HAP-1 (cell line): ENCODE measurements at places on chromosomes 7 and 10.

GRCh38 chr10:21517134-21518031, 8.1 kb downstream of the SKIDA1 start:
- DNase-seq: peak; percentile 85

DNA sequence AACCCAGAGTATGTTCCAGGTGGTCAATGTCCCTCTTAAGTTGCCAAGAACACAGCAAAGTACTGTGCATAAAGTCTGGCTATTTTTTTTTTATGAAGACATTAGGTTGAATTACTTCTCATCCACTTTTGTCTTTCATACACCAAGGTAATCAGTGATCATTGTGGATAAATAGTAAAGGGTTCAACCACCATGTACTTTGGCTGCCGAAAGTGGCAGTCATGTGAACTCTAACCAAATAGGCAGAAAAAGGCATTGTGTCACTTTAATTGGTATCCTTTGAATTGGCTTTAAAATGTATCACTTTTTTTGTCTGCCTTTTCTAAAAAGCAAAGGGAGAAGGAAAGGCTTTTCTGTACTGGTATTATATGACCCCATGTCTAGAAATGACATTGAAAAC, 7.3 kb downstream of the ITIH2 start:
- no peak for DNase-seq

GRCh38 chr10:4623200-4623599, 202.8 kb upstream of the AKR1E2 start:
- no peak for DNase-seq

DNA sequence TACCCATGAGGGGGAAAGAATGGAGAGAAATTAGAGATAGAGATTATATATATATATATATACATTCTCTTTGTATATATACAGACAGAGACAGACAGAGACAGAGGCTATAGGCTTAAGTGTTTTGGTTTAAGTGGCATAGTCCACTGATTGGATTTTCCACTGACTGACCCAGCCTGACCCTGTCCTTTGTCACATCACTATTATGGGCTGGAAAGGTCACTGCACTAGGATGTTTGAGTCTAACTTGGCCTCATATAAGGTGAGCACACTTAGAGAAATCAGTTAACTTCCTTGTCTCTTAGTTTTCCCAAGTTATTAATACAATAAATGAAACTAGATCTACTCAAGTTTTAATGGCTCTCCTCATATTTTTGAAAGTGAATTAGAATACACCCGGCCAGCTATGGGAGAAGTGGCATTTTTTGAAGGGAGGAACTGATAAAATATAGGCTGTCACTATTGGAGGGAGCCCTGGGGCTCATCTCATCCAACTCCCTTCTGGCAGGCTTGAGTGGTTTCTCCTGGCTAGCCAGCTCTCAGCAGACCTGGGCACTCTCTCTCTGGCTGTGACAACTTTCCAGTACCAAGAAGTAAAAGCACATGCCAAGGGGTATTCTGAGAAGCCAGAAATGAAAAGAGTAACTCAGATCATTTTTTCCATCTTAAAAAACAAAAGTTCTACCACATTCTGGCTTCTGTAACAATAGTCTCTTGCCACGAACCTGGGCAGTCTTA, 455.6 kb upstream of the ANKRD30A start:
- no peak for DNase-seq

- DNase-seq: no peak
Measured at GRCh38 chr10:28359334-28359733, 56.5 kb upstream of the MPP7 start.

GRCh38 chr10:60863796-60864195, 80.2 kb downstream of the RHOBTB1 start:
- no peak for DNase-seq

DNA sequence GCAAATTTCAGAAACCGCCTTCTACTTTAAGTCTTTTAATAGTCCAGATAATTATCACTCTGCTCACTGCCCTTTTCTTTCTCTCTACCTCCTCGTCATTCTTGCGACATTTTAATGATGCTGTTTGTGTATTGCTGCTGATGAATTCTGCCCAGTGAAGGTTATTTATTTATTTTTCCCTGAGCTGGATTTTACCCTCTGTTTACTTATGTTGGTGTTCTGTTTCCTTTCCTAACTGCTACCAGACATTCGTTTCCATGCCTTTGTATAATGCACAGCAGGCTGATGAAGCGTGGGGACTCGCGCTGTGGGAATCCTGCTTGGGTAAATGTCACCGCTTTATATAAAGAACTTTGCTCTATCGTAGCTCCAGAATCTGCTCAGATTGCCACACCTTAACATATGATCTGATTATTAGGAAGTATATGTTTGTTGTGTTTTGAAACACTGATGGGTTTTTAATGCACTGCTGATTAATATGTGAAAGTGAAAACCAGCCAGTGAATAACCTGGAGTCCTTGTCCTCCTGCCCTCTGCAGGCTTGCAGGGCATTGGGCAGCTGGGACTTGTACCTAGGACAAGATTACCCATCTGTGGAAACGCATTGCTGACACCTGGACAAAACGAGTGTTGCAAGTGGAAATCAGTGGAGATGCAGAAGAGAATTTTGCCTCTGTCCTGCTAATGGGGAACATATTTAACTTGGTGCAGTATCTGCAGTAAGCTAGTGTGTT, 291.5 kb downstream of the SDK1 start:
- DNase-seq: no peak

DNA sequence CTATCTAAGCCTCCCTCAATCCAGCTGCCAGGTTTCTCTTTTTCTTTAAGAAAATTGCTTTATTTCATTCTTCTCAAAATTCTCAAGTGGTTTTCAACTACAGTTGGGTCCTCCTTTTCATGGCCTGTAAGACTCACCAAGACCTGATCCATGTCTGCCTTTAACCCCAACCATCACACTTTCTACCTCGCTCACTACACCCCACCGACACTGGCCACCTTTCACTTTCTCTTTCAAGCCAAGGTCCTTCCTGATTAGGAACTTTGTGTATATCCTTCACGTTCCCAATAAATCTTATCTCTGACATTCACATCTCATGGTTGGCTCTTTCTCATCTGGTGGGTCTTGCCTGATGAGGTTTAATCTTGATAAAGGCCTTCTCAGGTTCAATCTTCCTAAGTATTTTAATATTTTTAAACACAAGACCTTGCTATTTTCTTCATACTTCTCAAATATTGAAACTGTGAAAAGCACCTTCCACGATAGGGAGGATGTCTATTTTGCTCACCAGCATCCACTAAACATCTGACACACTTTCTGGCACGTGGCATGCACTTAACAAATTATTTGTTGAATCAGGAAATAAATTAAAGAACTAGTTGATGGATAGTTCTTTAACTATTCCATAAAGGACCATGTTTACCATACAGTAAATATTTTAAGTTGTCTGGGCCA, 624.8 kb downstream of the GRID1 start:
- no peak for DNase-seq

DNA sequence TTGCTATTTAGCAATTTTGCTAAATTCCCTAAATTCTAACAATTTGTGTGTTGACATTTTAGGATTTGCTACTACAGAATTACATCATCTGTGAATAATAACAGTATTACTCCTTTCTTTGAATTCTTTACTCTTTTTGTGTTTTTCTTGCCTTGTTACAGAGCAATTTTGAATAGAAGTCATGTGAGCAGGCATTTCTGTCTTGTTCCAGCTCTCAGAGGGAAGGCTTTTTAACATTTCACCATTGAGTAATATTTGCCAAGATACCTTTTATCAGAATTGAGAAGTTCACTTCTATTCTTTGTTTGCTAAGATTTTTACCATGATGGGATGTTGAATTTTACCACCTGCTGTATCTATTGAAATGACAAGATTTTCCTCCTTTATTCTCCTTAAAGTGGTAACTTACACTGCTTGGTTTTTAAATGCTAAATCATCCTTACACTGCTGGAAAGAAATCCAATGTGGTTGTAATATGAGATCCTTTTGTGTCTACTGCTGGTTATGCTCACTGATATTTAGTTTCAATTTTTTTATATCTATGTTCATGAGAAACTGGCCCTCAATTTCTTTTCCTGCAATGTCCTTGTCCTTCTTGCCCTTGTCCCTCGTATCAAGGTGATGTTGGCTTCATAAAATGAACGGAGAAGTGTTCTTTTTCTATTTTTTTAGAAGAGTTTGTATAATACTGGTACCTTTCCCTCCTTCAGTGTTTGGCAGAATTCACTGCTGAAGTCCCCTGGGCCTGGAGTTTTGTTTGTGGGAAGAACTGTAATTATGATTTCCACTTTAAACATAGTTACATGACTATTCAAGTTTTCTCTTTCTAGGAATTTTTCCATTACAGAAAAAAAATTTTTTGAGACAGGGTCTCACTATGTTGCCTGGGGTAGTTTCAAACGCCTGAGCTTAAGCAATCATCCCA, 50.3 kb upstream of the ATP6V0A4 start:
- no peak for DNase-seq

GRCh38 chr10:133219782-133220181, 10.2 kb upstream of the UTF1 start:
- no peak for DNase-seq

- peak; percentile 65 for DNase-seq
Measured at GRCh38 chr10:88791924-88792323, 10.6 kb upstream of the LIPM start.

DNA sequence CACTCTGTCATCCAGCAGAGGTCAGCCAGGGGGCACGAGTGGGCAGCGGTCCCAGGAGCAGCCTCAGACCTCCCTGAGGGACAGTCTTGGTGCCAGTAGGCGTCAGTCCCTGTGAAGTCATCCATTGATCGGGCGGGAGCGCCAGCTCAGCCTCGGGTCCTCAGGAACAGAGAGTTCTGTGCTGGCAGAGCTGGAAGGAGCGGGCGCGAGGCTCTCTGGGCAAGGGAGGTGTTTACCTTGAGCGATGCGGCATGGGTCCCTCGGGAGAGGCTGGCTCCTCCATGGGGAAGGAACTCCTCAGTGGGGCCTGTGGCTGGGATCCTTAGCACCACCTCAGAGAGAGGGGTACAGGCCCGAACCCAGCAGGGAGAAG, 101.1 kb upstream of the PPIF start:
- no peak for DNase-seq

DNA sequence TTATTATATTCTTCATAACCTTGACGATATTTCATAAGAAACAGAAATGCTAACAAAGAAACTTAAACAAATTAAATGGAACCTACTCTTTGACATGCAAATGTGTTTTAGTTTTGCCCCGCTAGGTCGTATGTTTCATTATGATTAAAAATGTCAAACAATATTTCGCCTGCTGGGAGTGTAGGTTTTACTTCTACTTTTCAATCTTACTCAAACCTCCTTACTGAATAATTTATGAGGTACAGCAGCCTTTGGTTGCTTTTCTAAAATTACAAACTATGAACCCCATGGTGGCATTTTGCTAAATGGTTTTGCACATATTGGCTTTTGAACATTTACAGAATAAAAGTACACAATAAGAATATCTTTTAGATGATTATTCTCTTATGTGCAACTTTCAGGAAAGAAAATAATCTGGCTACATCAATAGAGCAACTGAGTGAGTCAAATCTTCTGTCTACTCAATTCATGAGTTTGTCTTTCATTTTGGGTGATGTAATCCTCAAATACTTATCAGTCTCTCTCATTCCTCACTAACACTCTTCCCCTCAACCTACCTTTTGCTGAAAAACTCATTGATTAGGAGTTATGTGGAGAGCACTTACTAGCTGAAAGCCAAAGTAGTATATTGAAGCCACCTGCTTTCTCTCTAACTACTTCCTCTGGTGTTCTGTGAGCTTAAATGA, 1226.4 kb downstream of the XPNPEP1 start:
- no peak for DNase-seq

DNA sequence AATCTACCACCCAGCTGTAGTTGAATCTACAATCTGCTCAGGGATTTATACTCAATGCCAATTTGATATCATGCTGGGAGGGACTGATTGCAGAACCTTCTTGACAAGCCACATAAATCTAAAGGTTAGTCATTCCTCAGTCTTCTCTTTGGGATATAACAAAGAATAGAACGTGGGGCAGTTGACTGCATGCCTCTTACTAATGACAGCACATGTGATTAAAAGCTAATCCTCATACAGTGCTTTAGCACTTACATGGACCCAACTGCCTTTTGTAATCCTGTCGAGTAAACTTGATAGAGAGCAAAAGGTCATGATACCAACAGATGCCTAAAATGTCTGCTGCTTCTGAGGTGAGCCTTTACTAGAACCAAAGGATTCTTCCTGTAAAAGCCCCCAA, 12.3 kb downstream of the KLHL7 start:
- DNase-seq: no peak

GRCh38 chr10:62326176-62326575, 48.0 kb upstream of the ZNF365 start:
- DNase-seq: no peak

DNA sequence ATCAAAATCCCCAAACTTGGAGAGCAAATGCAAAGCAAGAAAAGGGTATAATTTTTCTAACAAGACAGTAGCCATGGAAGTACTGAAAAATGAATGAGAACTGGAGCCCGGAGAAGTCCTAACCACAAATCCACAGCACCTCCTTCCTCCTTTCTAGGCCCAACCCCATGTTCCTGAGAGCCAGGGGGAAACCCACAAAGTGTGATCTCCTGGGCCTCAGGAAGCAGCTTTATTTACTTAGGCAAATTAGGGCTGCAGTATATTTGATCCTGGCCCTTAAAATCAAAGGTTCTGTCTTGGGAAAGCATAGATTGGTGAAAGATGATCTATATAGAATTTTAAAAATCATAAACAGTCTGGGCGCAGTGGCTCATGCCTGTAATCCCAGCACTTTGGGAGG, 103.0 kb downstream of the DOCK4 start:
- DNase-seq: no peak

GRCh38 chr10:61793760-61794703, 107.5 kb upstream of the ARID5B start:
- DNase-seq: no peak

GRCh38 chr7:44808914-44809393, 12.5 kb downstream of the PPIA start:
- DNase-seq: no peak

DNA sequence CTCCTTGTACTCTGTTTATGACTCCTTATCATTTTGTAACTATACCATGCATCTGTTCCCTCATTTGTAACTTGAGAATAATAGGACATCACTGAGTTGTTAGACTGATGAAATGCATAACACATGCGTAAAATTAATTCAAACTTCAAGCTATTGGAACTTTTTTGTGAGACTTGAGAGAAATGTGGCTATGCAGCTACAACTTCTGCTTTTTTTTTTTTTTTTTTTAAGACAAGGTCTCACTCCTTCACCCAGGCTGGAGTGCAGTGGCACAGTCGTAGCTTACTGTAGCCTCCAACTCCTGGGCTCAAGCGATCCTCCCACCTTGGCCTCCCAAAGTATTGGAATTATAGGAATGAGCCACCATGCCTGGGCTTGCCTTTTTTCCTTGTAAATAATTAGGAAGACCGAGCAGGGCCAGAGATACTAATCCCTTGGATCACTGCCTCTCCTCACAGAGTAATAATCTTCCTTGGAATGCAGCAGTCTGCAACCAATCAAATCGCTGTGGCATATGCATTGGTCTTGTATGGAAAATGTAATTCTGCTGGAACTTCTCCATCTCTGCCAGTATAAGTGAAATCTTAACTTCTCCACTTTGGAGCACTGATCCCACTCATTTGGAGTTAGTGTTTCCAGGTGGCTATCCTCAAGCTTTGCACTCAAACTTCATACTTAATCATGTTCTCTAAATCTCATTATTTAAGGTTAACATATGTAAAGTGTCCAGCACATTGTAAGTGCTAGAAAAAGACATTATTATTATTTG, 2.0 kb upstream of the PANK1 start:
- peak; percentile 82 for DNase-seq
